Fibroblast of mammary gland (primary cell): ENCODE measurements at places on chromosomes 5 and 9.

GRCh38 chr9:93326056-93326455 lies 125.4 kb upstream of the FAM120A start:
- DNase-seq, result peak; percentile 8

DNA sequence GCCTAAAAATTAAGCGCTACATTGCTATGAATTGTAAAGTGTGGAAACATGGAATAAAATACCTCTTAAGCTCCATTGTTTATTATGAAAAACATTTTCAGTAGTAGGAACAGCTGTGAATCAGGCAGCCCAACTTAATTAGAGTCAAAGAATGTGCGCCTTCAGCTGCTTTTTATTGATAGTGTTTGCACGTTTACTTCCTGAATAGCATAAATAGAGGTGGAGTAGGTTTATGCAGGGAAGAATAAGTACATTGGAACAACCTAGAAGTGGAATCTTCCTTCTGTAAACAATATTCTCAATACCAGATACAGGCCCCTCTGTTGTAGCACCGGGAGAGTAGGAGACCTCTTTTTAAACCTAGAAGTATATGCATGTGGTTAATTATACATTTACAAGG lies 79.9 kb downstream of the IQGAP2 start:
- DNase-seq, result no peak

DNA sequence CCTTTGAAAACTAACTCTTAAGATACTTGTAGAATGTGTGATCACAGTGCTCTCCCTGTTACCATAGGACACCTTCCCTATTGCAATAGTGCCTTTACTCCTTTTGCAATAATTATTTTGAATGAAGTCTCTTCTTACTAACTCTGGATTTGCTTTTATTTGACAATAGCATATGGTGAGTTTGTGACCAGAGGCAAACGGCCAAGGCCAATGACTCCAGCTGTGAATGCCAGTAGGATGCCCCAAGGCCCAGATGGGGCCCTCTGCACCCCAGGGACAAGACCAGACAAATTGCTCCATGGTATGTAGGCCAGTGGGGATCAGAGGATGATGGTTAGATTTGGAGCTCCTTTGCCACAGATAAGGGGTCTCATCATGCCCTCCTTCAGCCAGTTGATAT lies 116.9 kb downstream of the NPR3 start:
- DNase-seq, result no peak

- DNase-seq, result no peak
Measured at GRCh38 chr9:133114886-133115603, 6.0 kb downstream of the RALGDS start.

GRCh38 chr5:168481330-168481788 lies 4.9 kb upstream of the RARS1 start:
- no peak for DNase-seq
